ENCODE measurements at places on chromosomes 16 and 17. TPM values are rescaled to one million over a fixed set of nuclear protein-coding genes. Genes with fewer than 3 reads are reported as not detected.

GRCh38 chr17:71269201-71269600, 851.6 kb upstream of the SOX9 start:
- no peak for DNase-seq
- no peaks in the 10 kb centered on the region for H3K27me3 ChIP-seq
- no peaks in the 10 kb centered on the region for H3K36me3 ChIP-seq
- H3K4me3 ChIP-seq, result no peak overlapping the region

DNA sequence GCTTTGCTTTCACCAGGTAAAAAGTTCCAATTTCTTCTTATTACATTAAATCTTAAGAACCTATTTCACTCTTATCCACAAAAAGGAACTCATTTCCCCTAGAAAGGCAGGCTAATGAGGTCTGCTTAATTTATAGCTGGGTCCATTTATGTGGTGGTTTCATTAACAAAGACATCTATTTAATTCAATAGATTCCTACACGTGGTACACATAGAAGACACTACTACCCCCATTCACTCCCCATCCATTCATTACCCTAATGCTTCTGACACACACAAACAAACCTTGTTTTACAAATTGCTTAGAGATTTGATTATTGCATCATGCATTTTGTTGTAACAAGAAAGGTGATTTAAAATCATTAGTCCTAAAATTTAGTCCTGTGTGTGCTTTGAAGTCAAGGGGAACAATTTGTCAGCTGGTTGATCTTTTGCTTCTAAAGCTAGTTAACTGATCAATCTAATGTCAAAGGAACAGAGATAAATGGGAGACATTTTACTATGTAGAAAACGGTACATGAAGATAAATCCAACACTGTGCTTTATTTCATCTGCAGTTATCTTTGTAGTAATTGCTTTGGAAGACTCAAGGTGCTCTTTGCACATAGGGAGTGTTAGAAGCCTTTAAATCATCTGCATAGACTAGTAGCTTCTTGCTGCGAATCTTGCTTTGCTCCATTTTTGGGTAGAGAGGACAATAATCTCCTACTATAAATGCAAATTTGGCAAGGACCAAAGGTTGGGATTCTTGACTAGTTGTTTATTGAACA, 379.2 kb downstream of the CDH11 start:
- no peak overlapping the region for H3K27ac ChIP-seq
- no peaks in the 10 kb centered on the region for H3K27me3 ChIP-seq
- no peak overlapping the region for H3K4me3 ChIP-seq
- no peaks in the 10 kb centered on the region for H3K4me1 ChIP-seq

GRCh38 chr17:80826955-80827645, 164.5 kb upstream of the CHMP6 start:
- no peaks in the 10 kb centered on the region for H3K36me3 ChIP-seq
- peak; percentile 95 for DNase-seq
- H3K27me3 ChIP-seq, result no peaks in the 10 kb centered on the region
- H3K4me3 ChIP-seq, result no peak overlapping the region
- peak overlapping the region; percentile 90 for H3K27ac ChIP-seq

GRCh38 chr17:76940738-76941350, 72.6 kb downstream of the MGAT5B start:
- no peaks in the 10 kb centered on the region for H3K27me3 ChIP-seq
- no peak overlapping the region for H3K4me3 ChIP-seq
- no peak for DNase-seq
- H3K36me3 ChIP-seq, result no peaks in the 10 kb centered on the region
- H3K27ac ChIP-seq, result no peak overlapping the region

DNA sequence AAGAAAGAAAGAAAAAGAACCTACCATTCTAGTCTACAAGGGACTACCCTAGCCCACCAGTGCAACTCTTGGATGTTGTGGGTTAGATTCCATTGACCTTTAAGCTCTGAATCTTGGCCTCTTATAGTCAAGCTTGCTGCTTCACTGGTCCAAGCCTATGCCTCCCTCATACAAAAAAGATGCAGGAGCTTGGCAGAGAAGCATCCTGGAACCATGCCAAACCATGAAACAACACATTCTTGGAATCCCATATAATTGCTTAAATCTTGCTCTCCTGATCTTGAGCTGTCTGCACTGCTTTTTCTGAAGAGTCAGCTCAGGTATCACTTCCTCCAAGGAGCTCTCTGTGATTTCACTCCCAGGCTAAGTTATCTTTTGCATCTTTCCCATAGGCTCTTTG, 117.9 kb upstream of the GPR139 start:
- H3K27ac ChIP-seq, result no peak overlapping the region
- H3K36me3 ChIP-seq, result no peaks in the 10 kb centered on the region
- DNase-seq, result no peak
- H3K4me3 ChIP-seq, result no peak overlapping the region

DNA sequence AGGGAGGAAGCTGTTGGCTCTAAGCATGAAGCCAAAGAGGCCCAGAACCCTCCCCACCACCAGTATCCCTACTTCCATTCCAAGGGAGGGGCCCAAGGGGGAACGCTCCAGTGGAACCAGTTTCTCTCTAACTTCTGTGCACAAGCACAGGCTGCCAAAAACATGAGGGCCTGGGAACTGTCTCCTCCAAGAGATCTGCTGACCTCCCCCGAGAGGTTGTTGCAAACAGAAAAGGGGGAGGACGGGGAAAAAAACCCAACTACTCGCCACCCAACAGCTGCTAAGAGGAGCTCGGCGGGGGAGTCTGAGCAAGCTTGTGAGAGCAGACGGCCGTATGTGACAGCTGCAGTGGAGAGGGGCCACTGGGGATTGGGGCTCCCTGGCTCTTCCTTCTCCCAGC, 15.7 kb upstream of the SLC35B1 start:
- no peak overlapping the region for H3K4me3 ChIP-seq
- H3K27me3 ChIP-seq, result no peaks in the 10 kb centered on the region
- peak overlapping the region; percentile 55 for H3K27ac ChIP-seq

- no peak for DNase-seq
- no peak overlapping the region for H3K4me3 ChIP-seq
- H3K27me3 ChIP-seq, result no peaks in the 10 kb centered on the region
- peaks cover 17% of the 10 kb centered on the region for H3K4me1 ChIP-seq
Measured at GRCh38 chr16:22291860-22292318, 5.3 kb upstream of the POLR3E start.

DNA sequence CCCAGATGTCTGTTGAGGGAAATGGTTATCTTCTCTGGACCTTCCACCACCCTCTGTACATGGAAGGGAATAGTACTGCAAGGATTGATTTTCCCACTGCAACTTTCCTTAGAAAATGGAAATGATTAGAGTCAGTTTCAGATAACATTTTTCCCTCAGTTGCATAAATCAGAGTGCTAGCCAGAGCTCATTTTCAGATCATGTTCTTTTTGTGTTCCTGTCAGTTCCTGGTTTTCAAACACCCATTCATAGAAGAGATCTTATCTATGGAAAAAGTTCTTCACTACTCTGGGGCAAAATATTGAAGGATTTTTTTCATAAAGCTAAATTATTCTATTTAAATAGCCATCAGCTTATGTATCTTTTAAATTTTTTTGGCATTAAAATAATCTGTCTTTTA, 11.7 kb upstream of the COX10 start:
- DNase-seq, result no peak
- no peaks in the 10 kb centered on the region for H3K27me3 ChIP-seq
- peaks cover 12% of the 10 kb centered on the region for H3K4me1 ChIP-seq
- H3K36me3 ChIP-seq, result no peaks in the 10 kb centered on the region
- H3K27ac ChIP-seq, result no peak overlapping the region

DNA sequence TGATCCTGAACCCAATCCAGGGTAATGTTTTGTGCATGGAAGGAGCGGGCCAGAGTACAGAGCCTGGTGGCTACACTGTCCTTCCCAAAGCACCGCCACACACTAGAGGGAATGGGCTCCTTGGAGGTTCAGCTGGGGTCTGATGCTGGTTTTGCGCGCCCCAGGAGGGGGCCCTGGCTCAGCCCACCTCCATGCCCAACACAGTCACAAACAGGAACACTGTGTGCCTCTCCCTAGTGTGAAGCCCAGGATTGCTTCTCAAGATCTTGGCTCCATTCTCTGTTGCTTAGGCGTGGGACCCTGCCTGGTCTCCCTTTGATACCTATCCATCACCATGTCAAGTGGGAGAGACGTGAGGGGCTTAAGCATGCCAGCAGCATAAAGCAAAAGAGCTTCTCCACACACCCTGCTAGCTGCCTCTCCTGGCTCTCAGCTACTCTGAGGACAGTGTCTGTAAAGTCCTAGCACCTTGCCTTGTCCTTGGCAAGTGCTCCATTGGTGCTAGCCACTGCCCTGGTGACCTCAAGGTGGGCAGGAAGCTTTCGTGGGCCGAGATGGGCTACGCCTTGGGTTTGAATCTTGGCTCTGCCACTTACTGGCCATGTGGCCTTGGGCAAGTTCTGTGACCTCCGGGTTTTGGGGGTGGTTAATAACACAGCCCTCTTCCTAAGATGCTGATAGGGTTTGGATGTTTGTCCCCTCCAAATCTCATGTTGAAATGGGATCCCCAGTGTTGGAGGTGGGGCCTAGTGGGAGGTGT, 122.2 kb downstream of the C16orf78 start:
- no peak for DNase-seq
- peaks cover 6% of the 10 kb centered on the region for H3K4me1 ChIP-seq
- H3K27ac ChIP-seq, result no peak overlapping the region
- H3K27me3 ChIP-seq, result no peaks in the 10 kb centered on the region
- no peaks in the 10 kb centered on the region for H3K36me3 ChIP-seq

DNA sequence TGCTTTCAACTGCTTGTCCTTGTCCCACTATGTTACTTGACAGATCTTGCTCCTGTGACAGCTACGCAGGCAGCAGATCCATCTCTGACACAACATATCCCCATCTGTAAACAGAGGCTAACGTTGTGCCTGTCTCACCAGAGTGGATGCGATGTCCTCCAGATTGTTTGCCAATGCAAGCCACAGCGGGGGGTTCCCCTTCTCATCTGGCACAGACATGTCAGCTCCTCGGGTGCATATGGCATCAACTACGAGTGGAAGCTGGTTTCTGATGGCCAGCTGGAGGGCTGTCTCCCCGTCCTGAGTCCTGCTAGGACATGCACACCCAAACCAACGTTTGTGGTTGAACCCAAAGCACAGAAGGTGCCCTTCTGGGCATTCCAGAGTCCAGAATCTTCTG, 39.0 kb downstream of the CYB5D2 start:
- H3K27me3 ChIP-seq, result no peaks in the 10 kb centered on the region
- H3K36me3 ChIP-seq, result no peaks in the 10 kb centered on the region
- no peak overlapping the region for H3K4me3 ChIP-seq
- H3K4me1 ChIP-seq, result no peaks in the 10 kb centered on the region

GRCh38 chr16:55061126-55061525, 130.5 kb downstream of the IRX5 start:
- no peaks in the 10 kb centered on the region for H3K4me1 ChIP-seq
- no peak overlapping the region for H3K27ac ChIP-seq
- peaks cover 14% of the 10 kb centered on the region for H3K27me3 ChIP-seq
- H3K4me3 ChIP-seq, result no peak overlapping the region
- DNase-seq, result no peak

- peaks cover 12% of the 10 kb centered on the region for H3K27me3 ChIP-seq
- no peak overlapping the region for H3K4me3 ChIP-seq
- H3K4me1 ChIP-seq, result no peaks in the 10 kb centered on the region
- H3K27ac ChIP-seq, result no peak overlapping the region
- no peaks in the 10 kb centered on the region for H3K36me3 ChIP-seq
- DNase-seq, result no peak
Measured at GRCh38 chr16:87046235-87046634, 271.0 kb downstream of the C16orf95 start.

- H3K27ac ChIP-seq, result no peak overlapping the region
- H3K27me3 ChIP-seq, result peaks cover 25% of the 10 kb centered on the region
- H3K4me1 ChIP-seq, result no peaks in the 10 kb centered on the region
- no peak for DNase-seq
Measured at GRCh38 chr17:76841776-76842405, 26.3 kb upstream of the MGAT5B start.

DNA sequence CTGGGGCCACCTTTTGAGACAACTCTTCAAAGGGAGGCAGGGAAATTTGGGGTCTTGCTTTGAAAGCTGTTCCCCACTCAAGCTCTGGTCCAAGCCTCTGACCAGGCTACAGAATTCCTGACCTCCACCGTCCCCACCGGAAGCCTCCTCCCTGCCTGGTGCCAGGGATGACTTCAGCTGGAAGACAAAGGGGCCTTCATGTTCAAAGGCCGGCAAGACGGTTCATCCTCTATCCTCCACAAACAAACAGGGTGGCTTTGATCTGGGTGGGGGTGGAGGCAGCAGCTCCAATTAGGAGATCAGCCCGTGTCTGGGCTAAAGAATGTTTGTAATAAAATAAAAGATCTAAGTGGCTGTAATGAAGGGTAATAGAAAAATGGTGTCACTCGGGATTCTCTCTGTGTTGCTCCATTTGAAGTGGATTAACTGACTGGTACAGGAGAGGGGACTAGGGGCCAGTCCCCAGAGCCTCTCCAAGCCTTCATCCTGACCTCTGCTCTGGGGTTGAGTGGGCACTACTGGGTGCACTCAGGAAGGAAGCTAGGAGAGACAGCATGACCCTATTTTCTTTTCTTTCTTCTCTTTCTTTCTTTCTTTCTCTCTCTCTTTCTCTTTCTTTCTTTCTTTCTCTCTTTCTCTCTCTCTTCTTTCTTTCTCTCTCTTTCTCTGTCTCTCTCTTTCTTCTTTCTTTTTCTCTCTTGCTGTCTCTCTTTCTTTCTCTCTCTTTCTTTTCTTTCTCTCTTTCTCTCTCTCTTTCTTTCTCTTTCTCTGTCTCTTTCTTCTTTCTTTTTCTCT, 27.5 kb upstream of the NKD1 start:
- no peak overlapping the region for H3K4me3 ChIP-seq
- H3K27me3 ChIP-seq, result no peaks in the 10 kb centered on the region
- H3K27ac ChIP-seq, result no peak overlapping the region
- no peaks in the 10 kb centered on the region for H3K36me3 ChIP-seq

GRCh38 chr17:74467221-74467951, 952 bp downstream of the CD300A start:
- no peak for DNase-seq
- no peaks in the 10 kb centered on the region for H3K4me1 ChIP-seq

- H3K27me3 ChIP-seq, result no peaks in the 10 kb centered on the region
- no peaks in the 10 kb centered on the region for H3K4me1 ChIP-seq
- no peak overlapping the region for H3K4me3 ChIP-seq
- DNase-seq, result no peak
- H3K36me3 ChIP-seq, result no peaks in the 10 kb centered on the region
- H3K27ac ChIP-seq, result peak overlapping the region; percentile 70
Measured at GRCh38 chr16:88596483-88596882, 26.3 kb downstream of the ZC3H18 start.

Gene GP1BA
- 0.08 TPM for total RNA-seq

Gene FGF11
- 12.8 TPM for total RNA-seq

Gene RANBP10
- 15.4 TPM for total RNA-seq

Gene SSTR5
- 2.6 TPM for total RNA-seq

Gene FAHD1
- 140 TPM for total RNA-seq

Gene BICDL2
- total RNA-seq, result not detected

Gene AGRP
- 3.1 TPM for total RNA-seq

Gene CCL1
- not detected for total RNA-seq
